ENCODE measurements at places on chromosomes 7 and 10. TPM values are rescaled to one million over a fixed set of nuclear protein-coding genes. Genes with fewer than 3 reads are reported as not detected.
A peak's percentile ranks its signal among the peaks of the same experiment; 100 is the strongest.

DNA sequence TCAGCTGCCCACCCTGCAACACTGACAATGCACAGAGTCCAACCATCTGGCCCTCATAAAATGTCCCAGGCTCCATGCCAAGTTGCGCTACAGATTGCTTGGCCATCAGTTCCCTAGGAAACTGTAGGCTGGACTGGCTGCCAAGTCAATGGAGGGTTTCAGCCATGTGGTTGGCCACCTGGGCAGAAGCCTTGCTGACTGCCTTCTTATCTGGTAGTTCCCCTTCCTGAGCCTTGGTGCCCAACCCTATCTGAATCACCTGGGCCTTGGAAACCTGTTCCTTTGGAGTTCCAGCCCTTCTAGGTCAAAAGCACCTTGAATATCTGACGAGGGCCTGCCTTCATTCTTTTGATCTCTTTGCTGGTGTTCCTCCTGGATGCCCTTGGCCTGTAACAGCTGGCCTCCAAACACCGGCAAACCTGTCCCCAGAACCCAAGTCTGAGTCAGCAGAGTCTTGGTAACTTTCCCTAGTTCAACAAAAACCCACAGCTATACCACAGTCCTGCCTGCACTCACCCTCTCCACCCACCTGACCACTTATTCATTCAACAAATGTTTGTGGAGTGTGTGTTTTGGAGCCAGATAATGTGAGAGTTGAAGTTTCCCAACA is 37.4 kb upstream of the KDM7A start:
- peaks cover 58% of the 10 kb centered on the region for H3K4me1 ChIP-seq
- H3K27me3 ChIP-seq = no peaks in the 10 kb centered on the region
- H3K36me3 ChIP-seq = peaks cover 2% of the 10 kb centered on the region
- peak; percentile 68 for DNase-seq

Gene ASZ1
- not detected for total RNA-seq

GRCh38 chr7:117666031-117666430 is 186.2 kb downstream of the CFTR start:
- H3K27ac ChIP-seq = no peak overlapping the region
- no peak overlapping the region for H3K4me3 ChIP-seq
- no peak for DNase-seq
- no peaks in the 10 kb centered on the region for H3K36me3 ChIP-seq
- H3K27me3 ChIP-seq = no peaks in the 10 kb centered on the region

Gene ICA1
- total RNA-seq = 0.62 TPM

Gene DGKI
- total RNA-seq = 21.4 TPM

- peaks cover 48% of the 10 kb centered on the region for H3K36me3 ChIP-seq
- no peaks in the 10 kb centered on the region for H3K27me3 ChIP-seq
- DNase-seq = peak; percentile 79
- peak overlapping the region; percentile 96 for H3K4me3 ChIP-seq
- H3K4me1 ChIP-seq = peaks cover 72% of the 10 kb centered on the region
Observed at GRCh38 chr10:102648889-102649796, 4.9 kb downstream of the TRIM8 start.

DNA sequence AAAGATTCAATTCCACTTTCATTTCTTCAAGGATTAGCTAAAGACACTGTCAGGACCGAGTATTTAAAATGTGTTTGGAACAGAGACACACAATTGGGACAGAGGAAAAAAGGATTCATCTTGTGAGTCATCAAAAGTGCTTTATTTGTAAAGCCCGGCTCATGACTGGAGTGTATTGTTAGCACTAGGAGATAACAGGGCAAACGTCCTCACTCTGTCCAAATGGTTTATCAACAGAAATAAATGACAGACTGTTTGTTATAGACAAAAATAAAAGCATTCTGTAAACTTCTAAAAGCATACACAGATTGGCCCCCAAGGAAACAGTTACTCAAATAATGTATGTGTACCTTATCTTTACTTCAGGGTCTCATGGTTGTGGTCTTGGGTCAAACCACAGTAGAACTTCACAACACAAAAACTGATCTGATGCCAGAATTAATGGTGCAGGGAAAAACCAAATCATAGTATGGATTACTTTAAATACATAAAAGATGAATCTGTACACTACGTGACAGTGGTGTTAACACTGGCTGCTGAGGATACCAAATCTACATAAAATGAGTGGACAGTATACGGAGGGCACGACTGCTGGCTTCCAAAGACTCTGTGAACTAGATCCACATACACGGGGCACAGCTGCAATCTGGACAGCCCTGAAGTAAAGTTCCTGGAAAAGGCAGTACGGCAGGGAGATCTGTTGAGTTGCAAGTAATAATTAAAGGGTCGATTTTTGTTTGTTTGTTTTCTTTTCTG is 179.4 kb downstream of the PIP4K2A start:
- H3K4me3 ChIP-seq = no peak overlapping the region
- no peaks in the 10 kb centered on the region for H3K4me1 ChIP-seq
- no peaks in the 10 kb centered on the region for H3K27me3 ChIP-seq

DNA sequence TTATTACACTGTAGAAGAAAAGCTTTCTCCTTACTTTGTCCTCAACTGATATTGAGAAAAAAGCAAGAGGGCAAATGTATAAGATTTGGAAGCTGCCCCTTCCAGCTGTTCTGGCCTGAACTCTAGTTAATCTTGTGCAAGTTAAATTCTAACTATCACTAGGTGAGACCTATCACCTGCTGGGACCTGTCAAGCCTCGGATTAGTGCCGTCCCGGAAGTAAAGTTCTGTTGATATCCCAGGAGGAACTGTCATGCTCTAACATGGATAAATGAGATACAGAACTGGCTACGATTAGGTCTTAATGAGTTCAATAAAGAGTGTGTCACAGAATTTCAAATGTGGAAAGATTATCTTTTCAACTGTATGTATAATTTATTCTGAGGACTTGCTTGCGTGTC is 1.2 kb upstream of the BPGM start:
- H3K27ac ChIP-seq = no peak overlapping the region
- DNase-seq = no peak
- H3K4me1 ChIP-seq = peaks cover 31% of the 10 kb centered on the region
- H3K4me3 ChIP-seq = no peak overlapping the region
- peaks cover 14% of the 10 kb centered on the region for H3K36me3 ChIP-seq

DNA sequence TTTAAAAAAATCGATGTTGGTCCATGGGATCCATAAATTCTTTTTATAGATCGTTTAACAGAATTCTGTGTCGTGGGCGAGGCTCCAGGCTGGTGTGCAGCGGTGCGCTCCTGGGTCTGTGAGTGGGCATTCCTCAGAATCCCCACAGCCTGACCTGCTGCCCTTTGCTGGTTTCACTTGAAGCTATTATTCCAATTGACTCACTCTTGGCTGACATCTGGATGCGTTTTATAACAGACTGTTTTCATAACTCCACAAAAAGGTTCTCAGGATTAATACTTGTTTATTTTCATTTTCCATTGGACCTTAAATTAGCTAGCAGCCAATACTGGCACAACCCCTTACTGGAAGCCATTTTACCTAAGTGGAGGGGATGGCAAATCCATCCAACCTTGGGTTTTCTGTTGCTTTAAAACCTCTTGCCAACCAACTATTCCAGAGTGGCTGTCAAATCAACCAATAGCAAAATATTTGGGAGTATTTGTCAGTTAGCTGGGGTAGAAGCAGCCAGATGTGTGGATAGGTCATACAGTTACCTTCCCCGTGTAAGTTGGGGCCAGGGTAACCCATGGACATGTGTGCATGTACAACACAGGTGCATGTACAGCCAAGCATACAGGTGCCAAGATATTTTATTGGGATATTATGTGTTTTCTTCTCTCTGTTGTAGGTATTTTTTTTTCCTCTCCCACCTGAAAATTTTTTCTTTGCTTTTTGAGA is 160.7 kb upstream of the ZNF32 start:
- peak; percentile 45 for DNase-seq
- peaks cover 47% of the 10 kb centered on the region for H3K4me1 ChIP-seq
- no peak overlapping the region for H3K4me3 ChIP-seq
- H3K27me3 ChIP-seq = peaks cover 10% of the 10 kb centered on the region
- no peaks in the 10 kb centered on the region for H3K36me3 ChIP-seq
- H3K27ac ChIP-seq = no peak overlapping the region

GRCh38 chr7:150946421-150947240 is 31.5 kb downstream of the KCNH2 start:
- no peak overlapping the region for H3K27ac ChIP-seq
- peaks cover 2% of the 10 kb centered on the region for H3K4me1 ChIP-seq
- peaks cover 13% of the 10 kb centered on the region for H3K27me3 ChIP-seq
- no peak overlapping the region for H3K4me3 ChIP-seq
- DNase-seq = no peak

Gene GLRX3
- 136 TPM for total RNA-seq

Measured in activated CD4-positive, alpha-beta T cell treated with anti-CD3 and anti-CD28 coated beads, Interleukin-2, amount 10 ng/mL, durations not matched to agents 24 days and 14 days (primary cell).